Stimulated activated CD4-positive, alpha-beta T cell treated with anti-CD3 and anti-CD28 coated beads, TNF-alpha, amount 100 ng/mL, for 24 hours (primary cell): ENCODE measurements at places on chromosomes 11 and 22.

DNA sequence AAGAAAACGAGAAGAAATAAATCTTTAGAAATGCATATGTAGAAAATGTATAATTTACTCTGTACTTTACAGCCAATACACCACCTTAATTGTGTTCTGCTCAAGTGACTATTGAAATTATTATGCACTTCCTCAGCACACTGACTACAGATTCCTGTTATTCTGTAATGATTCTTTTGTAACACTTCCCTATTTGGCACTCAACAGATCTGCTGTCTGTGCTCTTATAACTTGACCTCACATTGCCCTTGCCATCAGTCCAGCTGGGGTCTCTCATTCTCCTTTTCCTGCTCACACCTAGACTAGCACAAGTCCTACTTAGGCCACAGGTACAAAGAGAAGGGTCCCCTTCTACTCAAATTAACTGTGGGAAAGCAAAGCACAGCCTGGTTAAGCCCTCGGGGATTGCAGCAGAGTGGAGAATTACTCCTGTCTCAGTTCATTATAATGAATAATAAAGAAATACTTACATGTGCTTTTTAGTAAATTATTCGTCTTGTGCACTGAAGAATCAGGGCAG, 860.4 kb downstream of the OPCML start:
- DNase-seq = no peak

GRCh38 chr11:129041611-129042018, 98.9 kb upstream of the TP53AIP1 start:
- DNase-seq = no peak

DNA sequence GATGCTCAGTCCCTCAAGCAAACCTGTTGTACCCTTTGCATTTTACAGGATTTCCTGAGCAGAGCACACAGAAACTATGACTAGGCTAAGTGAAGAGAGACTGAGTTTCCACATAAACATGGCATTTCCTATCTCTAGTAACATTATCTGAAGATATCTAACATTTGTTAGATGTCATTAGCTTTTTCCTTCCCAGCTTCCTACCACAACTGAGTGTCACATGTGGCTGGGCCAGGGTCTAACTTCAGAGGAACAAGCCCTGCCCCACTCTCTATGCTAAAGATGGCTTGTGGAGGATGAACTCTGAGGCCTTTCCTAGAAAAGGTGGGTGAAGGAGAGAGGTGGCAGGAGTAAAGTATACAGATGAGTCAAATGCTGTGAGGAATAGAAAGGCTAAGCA, 16.5 kb downstream of the C22orf42 start:
- DNase-seq = no peak

- DNase-seq = no peak
Observed at GRCh38 chr11:22922672-22923071, 62.4 kb upstream of the CCDC179 start.

GRCh38 chr11:2390725-2391151, 9.8 kb upstream of the TSSC4 start:
- no peak for DNase-seq

GRCh38 chr11:3368199-3368598, 10.7 kb downstream of the ZNF195 start:
- no peak for DNase-seq

- DNase-seq = no peak
Observed at GRCh38 chr11:2132874-2133240, 6.3 kb downstream of the IGF2 start.

- DNase-seq = no peak
Observed at GRCh38 chr22:45709060-45709739, 37.6 kb downstream of the ATXN10 start.
